AG09319 (cell line): ENCODE measurements at places on chromosomes 12 and 14.

- DNase-seq, result no peak
Measured at GRCh38 chr14:93977790-93978581, 1.6 kb upstream of the ASB2 start.

- peak; percentile 35 for DNase-seq
Measured at GRCh38 chr12:77324763-77325468, 259.5 kb upstream of the E2F7 start.

DNA sequence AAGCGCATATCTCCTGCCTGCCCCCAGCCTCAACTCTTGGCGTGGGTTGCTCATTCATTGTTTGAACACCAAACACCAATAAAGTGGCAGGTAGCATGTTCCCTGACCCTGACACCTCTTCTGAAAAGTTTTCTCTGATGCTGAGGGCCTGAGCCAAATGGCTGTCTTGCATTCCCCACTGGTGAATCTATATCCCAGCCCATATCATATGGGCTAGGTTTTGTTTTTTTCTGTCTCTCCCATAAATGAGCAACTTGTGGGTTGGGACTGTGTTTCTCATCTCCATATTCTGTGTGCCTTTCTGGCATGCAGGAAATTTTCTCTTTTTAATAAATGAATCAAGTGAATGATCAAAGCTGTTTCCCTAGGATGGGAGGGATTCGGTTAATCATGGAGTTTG lies 5.0 kb downstream of the MYO1A start:
- DNase-seq, result no peak

GRCh38 chr14:101498526-101498860 lies 62.8 kb upstream of the DIO3 start:
- DNase-seq, result no peak

- no peak for DNase-seq
Measured at GRCh38 chr12:13289653-13290289, 93.2 kb downstream of the EMP1 start.

DNA sequence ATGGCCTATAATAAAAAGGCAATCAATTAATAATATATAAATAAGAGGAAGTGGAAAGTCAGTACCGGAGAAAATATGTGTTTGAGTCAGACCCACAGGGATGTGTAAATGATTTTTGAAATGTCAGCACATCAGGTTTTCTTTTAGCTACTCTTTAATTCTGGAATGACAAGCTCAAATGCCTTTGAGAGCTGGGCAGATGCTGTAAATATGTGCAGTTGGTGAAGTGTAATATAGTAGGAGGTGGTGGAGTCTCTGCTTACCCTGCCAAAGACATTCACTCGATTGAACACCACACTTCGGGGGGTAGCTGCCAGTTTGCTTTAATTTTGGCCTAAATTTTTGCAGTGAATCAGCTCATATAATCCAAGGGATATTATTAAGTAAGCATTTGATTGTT lies 93.0 kb downstream of the PLEKHA5 start:
- no peak for DNase-seq

- DNase-seq, result no peak
Measured at GRCh38 chr12:94957006-94957405, 46.5 kb downstream of the NDUFA12 start.

- DNase-seq, result no peak
Measured at GRCh38 chr14:76245097-76245496, 93.4 kb downstream of the GPATCH2L start.

- no peak for DNase-seq
Measured at GRCh38 chr12:124419292-124420040, 124.6 kb downstream of the RFLNA start.

DNA sequence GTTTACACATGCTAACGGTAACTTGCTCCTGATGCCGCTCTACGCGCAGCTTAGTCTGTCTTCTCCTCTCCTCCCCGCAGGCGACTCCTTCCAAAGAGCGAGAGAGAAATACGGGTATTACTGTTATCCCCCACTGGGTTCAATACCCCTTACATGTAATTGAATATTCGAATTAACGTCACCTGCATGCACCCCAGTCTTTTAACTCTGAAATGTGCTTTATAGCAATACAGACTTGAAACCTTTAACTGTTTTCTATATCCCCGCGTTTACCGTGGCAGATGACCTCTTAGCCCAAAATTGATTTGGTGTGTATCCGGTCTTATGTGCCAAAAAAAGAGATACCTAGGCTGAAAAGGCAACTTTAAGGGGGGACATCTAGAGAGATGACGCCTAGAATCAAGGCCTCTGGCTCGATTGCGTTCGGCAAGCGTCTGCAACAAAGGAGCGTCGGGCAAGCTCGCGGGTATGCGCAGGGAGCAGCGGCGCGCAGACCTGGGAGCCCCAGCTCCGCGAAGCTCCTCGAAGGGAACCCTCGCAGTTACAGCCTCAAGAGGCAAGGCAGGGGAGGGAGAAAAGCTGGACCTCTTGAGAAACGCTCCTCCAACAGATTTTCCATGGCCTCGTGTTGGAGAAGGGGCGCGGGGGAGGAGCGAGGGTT lies 6.8 kb upstream of the FOXG1 start:
- DNase-seq, result no peak

DNA sequence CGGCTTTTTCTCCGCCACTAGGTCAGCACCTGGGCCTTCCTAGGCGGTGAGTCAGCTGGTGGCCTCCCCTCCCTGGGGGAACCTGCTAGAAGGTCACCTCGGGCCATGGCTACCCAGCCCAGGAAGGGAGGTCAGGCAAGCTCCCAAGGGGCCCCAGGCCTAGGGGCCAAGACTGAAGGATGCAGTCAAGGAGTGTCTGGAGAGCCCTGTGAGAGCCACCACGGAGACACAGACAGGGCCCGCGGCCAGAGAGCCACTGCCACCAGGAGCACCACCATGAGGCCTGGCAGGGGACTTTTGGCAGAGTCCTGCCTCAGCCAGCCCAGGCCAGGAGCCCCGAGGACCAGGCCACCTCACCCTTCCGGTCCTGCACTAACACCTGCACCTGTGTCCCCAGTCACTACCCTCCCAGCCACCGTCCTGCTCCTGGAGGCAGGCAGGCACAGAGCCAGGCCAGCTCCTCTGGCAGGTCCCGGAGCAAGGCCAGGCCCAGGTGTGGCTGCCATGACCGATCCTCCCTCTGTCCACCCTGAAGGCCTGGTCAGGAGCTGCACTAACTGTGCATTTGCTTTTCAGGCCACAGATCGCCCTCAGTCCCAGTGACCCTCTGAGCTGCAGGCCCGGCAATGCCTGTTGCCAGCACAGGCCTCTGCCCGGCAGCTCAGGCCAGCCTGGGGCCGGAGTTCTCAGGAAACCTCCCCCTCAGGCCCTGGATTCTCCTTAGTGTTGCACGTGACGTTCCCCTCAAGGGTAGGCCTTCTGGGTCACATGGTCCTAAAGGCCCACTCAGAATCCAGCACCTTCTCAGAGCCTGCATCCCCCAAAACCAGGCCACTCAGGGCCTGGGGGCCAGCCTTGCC lies 6.9 kb downstream of the PHETA1 start:
- DNase-seq, result no peak

GRCh38 chr14:68896132-68896531 lies 83.0 kb downstream of the ACTN1 start:
- DNase-seq, result no peak

GRCh38 chr12:89247967-89248366 lies 104.3 kb downstream of the DUSP6 start:
- no peak for DNase-seq

DNA sequence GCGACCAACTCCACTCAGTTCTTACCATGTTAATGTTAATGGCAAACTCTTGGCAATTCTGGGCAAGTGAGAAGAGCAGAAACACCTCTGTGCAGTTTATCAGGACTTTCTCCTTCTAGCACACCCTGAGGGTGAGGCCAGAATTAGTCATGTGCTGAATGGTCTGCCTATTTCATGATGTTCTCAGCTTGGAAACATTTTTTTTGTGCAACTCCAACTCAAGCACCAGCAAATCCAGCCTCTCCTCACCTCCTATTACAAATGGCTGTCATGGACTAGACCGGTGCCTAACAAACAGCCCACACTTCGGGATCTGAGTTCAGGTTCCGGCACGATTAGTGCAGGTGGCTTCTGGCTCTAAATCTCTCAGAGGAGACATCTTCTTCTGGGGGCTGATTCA lies 246.0 kb downstream of the ZFP36L1 start:
- no peak for DNase-seq

DNA sequence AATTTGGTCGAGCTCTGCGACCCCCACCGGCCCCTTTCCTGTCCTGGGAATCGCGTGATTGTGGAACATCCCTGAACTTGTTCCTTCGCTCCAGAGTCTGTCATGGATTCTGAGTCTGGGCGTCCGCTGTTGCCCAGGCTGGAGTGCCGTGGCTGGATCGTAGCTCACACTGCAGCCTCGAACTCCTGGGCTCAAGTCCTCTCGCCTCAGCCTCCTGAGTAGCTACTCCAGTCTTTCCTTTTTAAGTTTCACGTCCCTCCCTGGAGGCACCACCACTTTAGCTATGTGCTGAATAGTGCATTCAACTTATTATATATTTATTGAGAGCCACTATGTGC lies 698 bp downstream of the ACOT6 start:
- DNase-seq, result no peak

- DNase-seq, result no peak
Measured at GRCh38 chr12:91241756-91242155, 59.1 kb upstream of the DCN start.

GRCh38 chr12:117832459-117833457 lies 136.0 kb downstream of the KSR2 start:
- no peak for DNase-seq

GRCh38 chr12:116551952-116552772 lies 7.0 kb upstream of the MAP1LC3B2 start:
- DNase-seq, result no peak

GRCh38 chr14:34368115-34368970 lies 93.7 kb downstream of the SPTSSA start:
- DNase-seq, result peak; percentile 80
